ENCODE measurements at places on chromosomes 12 and 14.

DNA sequence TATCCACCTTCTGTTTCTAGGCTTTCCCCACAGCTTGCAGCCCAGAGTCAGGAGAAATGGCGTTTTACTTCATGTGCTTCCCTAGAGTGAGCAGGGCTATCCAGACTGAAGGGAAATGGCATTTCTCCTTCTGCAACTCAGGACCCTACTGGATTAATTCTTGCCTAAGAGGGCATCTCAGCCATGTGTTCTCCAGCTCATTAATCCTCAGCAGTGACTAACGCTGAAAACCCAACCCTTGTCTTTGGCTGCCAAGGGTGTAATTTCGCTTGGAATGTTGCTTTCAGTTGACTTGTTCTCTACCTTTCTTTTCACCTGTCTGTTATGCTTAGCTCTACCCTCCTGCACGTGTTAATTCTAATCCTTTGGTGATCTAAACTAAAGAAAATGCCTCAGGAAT, 21.0 kb upstream of the EMP1 start:
- DNase-seq: peak; percentile 75

GRCh38 chr14:100840286-100841065, 14.6 kb downstream of the MEG3 start:
- DNase-seq: no peak

DNA sequence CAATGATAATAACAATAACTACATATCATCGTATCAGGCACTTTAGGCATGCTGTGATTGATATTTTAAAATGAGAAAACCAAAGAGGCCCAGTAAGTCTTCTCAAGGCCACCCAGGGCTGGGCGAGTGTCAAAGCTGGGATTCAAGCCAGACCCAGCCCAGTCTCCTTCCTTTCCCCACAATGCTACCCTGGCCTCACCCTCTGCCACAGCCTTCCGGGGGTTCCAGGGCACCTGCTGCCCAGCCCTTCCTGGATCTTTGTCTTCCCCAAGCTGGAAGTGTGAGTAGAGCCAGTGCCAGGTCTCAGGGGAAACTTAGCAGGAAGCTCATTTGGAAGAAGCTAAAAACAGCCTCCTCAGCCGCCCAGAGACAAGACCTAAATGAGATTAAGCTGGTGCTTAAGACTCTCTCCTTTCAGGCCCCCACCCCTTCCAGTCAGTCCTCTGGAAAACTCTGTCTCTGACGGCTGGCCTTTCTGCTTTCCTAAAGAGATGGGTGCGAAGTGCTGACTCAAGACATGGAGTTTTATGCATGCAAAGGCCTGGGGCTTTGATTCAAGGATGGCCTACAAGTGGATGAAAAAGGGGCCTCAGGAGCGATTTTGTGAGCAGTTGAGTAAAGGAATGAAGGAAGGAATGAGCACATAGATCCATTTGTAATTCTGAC, 184.2 kb downstream of the KCNA5 start:
- DNase-seq: no peak

GRCh38 chr12:75892731-75893408, 138.7 kb downstream of the PHLDA1 start:
- DNase-seq: peak; percentile 41

DNA sequence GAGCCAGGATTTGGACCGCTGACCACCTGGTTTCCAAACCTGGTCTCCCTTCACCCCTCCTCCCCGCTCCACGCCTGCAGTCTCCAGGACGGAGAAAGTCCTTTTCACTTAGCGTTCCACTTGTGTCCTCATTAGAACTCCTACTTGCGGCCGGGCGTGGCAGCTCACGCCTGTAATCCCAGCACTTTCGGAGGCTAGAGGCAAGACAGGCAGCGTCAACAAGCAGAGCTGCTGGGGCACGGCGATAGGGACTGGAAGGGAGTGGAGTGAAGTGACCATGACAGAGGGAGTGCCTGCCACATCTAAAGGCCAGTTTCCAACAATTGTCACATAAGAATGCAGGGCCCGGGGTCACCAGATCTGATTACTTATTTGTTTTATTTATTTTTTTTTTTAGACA, 132.5 kb upstream of the NCOR2 start:
- DNase-seq: no peak

DNA sequence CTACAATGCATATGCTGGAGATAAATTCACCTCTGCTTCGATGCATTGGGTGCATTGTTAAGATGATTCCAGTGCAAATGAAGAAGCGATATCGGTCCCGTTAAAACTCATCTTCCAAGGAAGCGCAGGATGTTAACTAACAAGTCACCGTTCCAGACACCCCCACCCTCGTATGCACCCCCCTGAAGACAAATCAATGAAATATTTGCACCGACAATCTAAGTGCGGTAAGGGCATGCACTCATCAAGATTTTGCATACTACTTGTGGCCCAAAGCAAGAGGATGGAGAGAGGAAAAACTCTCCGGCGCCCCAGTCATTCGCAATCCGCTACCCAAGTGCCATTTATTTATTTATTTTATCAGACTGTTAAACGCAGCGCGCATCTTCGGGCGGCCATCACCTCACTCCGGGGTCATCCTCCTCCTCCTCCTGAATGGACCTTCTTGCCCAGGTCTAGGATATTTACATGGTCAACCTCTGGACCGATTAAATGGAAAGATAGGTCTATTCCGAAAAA, 1.2 kb downstream of the NOVA1 start:
- no peak for DNase-seq

- no peak for DNase-seq
Measured at GRCh38 chr12:64457032-64457431, 5.1 kb downstream of the TBK1 start.

GRCh38 chr14:98926146-98926545, 345.9 kb downstream of the BCL11B start:
- no peak for DNase-seq
